ENCODE measurements at places on chromosomes 1 and 21.

- no peak for DNase-seq
Measured at GRCh38 chr1:3018576-3018975, 2.7 kb upstream of the ACTRT2 start.

DNA sequence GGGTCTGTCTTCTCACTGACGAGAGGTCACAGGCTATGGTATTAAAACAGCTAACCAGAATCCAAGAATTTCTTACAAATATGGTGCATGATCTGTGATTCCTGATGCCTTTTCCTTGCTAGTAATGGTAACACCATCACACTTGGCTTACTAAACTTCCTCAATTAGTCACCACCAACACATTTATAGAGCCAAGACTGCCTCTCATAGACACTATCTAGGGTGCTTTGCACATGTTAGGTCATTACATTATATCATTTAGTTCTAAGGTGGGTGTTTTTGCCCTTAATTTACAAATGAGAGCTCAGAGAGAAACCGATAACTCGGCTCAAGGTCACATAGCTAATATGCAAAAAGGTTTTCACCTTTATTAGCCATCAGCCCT lies 8.7 kb downstream of the KIF21B start:
- DNase-seq, result no peak

DNA sequence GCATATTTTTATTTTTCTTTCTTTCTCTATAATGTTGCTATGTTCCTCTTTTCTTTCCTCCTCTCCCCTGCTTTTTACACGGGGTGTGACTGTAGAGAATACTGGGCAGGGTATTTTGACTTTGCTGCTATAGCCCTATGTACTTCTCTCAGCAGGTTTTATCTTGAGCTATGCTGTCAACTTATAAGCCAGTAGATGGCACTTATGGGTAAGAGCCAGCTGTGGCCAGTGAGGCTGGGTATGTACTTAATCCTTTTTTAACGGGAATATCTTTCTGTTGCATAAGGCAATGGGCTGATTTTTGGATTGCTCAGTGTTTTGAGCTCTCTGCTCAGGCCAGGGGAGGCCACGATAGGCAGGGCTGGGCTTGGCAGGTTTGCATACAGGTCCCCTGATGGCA lies 99.0 kb downstream of the KCNK2 start:
- no peak for DNase-seq

GRCh38 chr1:41377397-41377796 lies 16.2 kb downstream of the FOXO6 start:
- DNase-seq, result no peak

DNA sequence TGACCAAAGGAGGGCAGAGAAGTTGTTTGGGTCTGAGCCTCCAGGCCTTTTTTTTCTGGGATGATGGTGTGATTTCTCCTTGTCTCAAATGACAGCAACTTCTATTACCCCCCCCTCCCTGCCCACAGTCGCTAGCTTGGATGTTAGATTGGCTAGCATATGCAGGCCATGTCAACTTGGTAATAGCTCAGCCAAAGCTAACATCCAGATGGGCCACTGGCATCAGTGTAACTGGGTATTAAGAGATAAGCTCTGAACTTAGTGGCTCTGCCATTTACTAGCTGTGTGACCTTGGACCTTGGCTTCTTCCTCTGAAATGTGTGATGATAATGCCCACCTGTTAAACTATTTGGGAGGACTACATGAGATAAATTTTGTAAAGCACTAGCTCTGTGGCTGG lies 86.9 kb upstream of the TSPAN2 start:
- no peak for DNase-seq

DNA sequence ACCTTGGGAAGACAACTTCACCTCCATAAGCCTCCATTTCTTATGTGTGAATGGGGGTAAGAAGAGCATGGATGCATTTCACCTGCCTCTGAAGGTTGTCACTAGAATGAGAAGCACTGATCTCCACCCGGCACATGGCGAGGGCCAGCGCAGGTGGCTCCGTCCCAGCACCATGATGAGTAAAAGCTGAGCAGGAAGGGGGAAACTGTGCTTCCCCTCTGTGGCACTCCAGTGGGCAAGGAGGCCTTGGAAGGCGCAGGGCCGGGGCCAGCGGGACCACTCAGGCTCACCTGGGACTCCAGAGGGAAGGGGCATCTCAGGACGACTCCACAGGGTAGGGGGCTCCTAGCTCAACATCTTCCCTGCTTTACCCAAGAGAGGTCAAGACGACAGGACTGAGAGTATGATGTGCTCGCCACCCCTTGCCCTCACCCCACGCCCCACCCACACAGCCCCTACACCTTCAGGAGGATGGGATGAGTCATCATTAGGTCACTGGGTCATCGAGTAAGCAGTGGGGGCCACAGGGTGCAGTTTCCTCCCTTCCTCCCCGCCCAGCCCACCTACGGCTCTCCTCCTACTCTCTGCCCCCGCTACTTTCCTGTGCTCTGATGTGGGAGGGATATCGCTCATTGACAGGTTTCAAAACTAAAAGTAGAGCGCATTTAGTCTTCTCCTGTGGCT lies 112.1 kb downstream of the HIVEP3 start:
- DNase-seq, result peak; percentile 57

DNA sequence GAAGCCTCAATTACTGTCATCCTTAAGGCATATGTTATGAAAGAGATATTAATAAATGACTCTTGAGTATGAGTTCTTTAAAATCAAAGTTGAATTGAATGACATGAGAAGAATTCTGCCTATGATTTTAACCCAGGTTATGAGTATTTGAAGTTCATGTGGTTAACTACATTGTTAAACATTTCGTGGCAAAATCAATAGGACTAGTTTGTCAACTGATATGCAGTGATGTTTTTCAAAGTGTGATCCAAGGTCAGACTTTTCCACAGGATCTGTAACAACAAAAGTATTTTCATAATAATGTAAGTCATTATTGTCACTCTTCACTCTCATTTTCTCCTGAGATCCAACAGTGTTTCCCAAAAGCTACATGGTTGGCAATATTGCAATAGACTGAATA lies 189.5 kb downstream of the DENND1B start:
- DNase-seq, result no peak

GRCh38 chr1:16913181-16913832 lies 8.4 kb upstream of the CROCC start:
- DNase-seq, result no peak

DNA sequence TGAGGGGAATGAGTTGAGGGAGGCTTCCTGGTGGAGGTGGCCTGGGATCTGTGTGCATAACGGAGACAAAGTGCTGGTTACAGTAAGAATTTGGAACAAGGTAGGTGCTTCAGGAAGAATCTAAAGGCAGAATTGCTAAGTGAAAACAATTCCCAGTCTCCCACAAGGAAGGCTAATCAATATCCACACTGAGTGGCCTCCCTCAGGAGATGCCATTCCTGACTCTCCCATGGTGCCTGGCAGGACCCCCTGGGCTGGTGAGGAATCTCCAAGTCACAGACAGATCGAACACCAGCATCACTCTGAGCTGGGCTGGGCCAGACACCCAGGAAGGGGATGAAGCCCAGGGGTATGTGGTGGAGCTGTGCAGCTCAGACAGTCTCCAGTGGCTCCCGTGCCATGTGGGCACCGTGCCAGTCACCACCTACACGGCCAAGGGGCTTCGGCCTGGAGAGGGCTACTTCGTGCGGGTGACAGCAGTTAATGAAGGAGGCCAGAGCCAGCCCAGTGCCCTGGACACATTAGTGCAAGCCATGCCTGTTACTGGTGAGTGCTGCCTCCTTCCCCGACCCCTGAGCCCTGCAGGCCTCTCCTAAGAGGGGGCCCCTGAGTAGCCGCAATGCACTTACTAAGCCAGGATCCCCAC lies 30.7 kb downstream of the IGFN1 start:
- DNase-seq, result no peak

DNA sequence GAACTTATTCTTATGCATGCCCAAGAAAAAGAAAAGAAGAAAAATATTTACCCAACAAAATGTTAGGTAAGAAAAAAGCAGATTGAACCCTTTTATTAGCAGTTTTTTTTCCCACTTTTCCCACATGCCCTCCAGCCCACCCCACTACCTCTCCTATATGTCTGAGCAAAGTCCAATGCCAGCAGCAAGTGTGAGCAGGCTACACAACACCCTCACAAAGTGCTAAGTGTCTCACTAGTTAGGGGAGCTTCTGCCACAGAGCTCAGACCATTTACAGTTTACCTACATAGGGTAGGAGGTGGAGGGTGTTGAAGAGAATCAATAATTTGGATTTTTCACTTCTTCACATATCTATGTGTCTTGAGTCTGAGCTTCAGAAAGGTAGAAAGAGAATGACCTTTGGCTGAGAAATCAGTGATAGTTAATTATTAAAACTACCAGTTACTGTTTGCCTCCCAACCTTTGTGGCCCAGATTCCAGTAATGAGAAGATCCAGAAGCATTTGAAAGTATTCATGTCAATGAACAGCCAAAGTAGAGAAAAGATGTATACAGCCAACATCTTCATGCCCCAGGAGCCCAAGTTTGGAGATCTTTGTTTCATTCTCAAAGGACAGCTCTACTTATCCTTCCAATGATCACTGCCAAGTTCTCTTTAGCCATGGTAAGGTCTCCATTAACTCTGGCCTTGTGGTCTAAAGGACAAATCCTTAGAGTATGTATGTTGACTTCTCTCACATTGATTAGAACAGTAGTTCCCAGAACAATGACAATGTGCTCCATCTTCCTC lies 26.2 kb downstream of the OR10J5 start:
- no peak for DNase-seq

DNA sequence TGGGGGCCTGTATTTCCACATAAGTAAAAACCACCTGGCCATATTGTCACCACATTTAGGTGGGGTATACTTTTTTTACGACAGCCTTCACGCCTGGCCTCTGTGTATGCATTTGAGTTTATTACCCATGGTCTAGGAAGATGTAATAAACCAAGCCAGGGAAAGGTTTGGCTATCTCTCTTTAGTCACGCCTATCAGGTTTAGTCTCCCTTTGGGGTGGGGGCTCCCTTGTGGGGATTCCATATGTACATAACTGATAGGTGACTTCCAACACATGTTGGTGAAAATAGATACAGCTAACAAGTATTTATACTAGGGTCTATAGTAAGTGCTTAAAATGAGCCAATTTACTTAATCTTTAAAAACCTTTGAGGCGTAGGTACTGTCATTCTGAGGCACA lies 4.2 kb downstream of the YBX1 start:
- DNase-seq, result no peak

- DNase-seq, result no peak
Measured at GRCh38 chr21:37793660-37794059, 122.6 kb downstream of the KCNJ6 start.

DNA sequence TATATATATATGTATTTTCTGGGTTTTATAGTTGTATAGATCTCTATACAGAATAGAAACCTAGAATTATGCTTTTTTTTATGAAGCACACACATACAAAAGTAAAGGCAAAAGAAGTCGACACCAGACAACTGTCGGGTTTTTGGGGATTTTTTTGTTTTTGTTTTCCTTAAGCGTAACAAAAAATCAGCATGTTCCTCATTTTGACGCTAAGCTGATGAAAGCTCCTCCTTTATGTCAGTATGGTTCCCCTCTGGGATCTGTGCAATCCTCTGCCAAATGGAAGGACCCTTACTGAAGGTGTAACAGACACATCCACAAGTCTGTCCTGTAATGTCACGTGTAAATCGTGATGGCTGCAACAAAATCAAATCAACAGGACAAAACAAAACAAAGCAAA lies 226.2 kb downstream of the RHOU start:
- DNase-seq, result no peak

DNA sequence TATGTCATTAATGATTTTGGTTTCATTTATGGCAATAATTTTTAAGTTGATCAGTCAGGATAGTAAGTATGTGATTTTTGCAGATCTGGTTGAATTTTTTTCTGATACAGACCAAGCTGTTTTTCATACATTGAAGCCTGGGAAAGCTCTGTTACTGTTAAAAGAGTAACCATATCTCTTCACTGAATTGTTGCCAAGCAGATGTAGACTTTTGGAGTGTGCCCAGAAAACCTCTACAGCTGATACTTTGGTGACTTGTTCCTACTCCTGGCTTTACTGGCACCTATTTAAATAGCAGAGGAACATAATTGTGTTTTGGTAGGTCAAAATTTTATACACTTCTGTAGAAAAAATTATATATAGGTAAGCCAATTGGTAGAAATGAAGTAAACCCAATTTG lies 49.4 kb downstream of the NFIA start:
- DNase-seq, result no peak

- no peak for DNase-seq
Measured at GRCh38 chr1:159030877-159031447, 21.3 kb downstream of the IFI16 start.

DNA sequence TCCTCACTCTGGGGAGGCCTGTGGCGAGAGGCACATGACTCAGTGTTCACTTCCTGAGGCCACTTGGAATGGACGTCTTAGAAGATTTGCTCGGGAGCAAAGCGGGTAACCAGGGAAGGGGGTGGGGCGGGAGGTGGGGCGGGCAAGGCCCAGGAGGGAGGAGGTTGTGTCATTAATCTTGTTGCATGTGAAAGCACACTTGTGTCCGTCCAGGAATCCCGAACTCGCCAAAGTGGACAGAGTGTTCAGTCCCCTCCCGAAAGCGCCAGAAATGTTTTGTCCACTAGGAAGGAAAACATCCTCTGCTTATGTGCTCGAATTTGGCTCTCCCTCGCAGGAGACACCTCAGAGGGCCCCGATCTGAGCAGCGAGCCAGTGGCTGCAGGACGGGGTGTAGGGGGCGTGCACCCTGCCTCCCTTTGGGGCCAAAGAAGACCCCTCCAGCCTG lies 84.2 kb downstream of the SPSB1 start:
- DNase-seq, result no peak

DNA sequence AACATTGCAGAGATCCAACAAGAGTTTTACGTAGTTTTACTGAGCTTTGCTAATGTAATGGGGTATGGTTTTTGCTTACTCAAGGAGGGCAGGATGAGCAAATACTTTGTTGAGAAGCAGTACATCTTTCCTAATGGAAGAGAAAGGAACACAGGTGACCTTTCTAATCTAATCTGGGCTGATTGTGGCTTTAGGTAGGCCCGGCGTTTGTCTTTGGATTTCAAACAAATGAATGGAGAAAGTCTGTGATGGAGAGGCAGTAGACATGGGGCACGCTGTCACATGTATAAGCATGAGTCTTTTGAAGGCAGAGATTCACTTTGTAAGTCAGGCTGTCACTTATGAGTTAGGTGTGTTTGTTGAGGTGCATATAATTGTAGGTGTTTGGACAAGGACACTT lies 1.7 kb downstream of the PLEKHM2 start:
- no peak for DNase-seq

- DNase-seq, result no peak
Measured at GRCh38 chr1:15770313-15770962, 11.8 kb downstream of the FBLIM1 start.

GRCh38 chr1:27011058-27011764 lies 1.4 kb downstream of the TENT5B start:
- DNase-seq, result no peak

Data from CD4-positive, alpha-beta T cell treated with Interleukin-2 at 100 ng/mL for 4 hours (primary cell).